ENCODE measurements at places on chromosomes 11 and 22.

DNA sequence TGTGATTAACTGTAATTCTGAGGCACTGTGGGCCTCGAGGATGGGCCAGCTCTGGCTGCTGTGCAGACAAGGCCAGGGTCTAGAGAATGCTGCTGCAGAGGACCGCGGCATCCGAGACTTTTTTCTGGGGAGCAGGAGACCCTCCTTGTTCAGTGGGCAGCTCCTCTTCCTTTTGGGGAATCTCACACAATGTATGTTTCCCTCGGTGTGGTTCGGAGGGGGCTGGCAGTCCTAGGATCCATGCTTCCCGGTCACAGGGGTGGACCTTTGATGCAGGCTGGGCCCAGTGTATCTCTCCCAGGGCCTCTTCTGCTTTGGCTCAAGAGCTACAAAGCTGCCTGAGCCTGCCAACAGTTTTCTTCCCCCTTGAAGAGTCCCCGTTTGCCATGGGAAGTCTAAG is 31.5 kb downstream of the MYEOV start:
- no peak for DNase-seq

DNA sequence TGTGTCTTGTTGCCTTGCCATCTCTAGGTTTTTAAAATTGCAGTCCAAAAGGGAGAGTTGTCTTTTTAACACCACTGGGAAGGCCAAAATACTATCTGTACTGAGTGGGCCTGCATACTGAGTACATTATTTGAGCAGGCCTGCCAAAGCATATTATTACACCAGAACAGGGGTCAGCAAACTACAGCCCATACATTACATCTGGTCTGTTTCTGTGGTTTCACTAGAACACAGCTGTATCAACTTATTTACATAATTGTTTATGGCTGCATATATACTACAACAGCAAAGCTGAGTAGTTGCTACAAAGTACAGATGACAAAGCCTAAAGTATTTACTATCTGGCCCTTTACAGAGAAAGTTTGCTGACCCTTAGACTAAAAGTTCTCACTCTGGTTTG is 74.0 kb downstream of the USP35 start:
- no peak for DNase-seq

DNA sequence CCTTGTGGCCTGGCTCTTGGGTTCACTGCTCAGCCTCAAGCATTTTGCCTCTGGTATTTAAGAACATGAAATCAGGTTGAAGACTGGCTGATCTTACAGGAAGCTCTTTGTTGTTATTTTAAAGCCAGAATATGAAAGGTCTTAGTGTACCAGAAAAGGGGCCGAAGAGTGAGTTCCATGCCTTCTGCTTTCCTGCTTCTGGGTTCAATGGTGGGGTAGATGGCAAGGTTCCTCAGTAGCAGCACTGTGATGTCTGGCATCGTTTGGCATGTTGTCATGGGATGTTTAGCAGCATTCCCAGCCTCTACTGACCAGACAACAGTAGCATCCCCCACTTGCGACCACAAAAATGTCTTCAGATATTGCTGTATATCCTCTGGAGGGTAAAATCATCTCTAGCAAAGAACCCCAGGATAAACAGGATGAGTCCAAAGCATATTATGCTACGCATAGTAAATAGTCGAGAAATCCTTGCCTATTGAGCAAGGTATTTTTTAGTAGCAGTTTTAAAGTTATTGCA is 2.4 kb downstream of the VPS26B start:
- no peak for DNase-seq

- DNase-seq = no peak
Measured at GRCh38 chr11:95972060-95972459, 48.2 kb upstream of the MTMR2 start.

GRCh38 chr11:64100360-64100759 is 64.6 kb downstream of the FLRT1 start:
- DNase-seq = no peak

- DNase-seq = no peak
Measured at GRCh38 chr11:107043242-107044006, 25.1 kb upstream of the GUCY1A2 start.

Measured in stimulated activated naive B cell treated with anti-CD40 and anti-IgM and Interleukin-4, amounts not matched to agents 10 μg/mL and 1 μg/mL and 100 μg/mL, for 72 hours (primary cell).